ENCODE measurements at places on chromosomes 5 and 9.

DNA sequence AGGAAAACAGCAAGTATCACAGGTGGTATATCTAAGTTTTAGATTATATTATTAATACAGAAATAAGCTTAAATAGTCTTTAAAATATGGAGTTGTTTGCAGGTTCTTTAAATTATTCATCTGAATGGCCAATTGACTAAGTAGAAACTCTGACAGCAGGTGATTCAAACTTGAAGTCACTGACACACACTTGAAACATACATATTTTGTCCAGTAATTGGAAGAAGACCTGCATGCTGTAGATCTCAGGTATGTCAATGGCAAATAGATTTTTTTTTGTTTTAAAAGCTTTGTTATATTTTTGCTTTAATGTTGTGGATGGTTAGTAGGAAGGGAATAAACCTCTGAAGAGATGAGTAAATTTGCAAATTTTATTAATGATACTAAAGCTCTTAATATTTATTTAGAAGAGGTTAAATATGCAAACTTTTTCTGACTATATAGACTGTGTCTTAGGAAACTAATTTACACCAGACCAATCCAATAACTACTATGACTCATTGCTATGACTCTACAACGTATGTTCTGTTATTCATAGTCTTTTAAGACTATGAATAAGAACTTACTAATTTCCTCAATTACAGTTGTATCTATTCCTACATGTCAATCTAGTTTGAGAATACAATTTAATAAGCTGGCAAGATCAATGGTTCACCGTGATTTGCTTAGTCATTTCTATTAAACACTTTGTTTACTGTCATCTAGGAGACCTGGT, 53.9 kb upstream of the RORB start:
- DNase-seq: peak; percentile 8

- no peak for DNase-seq
These were observed 69.3 kb downstream of the COL5A1 start for GRCh38 chr9:134710901-134711300.

GRCh38 chr5:10454591-10455276, 13.1 kb downstream of the ROPN1L start:
- DNase-seq: no peak

GRCh38 chr9:125296843-125297372, 35.3 kb downstream of the GAPVD1 start:
- no peak for DNase-seq

- no peak for DNase-seq
These were observed 1727.2 kb downstream of the MAT2B start for GRCh38 chr5:165232509-165233028.

GRCh38 chr9:16425562-16426231, 444.8 kb downstream of the BNC2 start:
- peak; percentile 51 for DNase-seq

GRCh38 chr5:135356522-135357318, 42.3 kb downstream of the MACROH2A1 start:
- no peak for DNase-seq

DNA sequence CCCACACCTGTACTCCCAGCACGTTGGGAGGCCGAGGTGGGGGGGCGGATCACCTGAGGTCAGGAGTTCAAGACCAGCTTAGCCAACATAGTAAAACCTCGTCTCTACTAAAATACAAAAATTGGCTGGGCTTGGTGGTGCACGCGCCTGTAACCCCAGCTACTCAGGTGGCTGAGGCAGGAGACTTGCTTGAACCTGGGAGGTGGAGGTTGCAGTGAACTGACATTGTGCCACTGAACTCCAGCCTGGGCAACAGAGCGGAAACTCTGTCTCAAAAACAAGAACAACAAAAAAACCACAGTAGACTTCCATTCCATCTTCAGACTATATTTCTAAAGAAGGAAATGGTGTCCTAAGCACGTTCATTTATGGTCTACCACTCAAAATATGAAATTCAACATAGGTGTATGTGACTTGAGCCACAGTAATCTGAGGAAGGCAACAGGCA, 14.2 kb upstream of the SERINC5 start:
- no peak for DNase-seq

DNA sequence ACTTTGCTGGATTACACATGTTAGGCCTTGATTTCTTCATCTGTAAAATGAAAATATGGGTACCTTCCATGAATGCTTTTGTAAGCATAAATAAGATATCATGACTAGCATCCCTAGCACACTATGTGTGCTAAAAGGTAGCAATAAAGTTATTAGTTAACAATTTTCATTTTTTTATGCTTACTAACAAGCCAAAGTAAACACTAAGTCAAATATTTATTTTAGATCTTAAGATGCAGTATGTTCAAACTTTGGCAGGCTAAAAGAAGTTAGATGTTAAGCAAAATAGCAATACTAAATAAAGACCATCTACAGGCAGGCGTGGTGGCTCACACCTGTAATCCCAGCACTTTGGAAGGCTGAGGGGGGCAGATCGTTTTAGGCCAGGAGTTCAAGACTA, 169.1 kb downstream of the BNC2 start:
- DNase-seq: no peak

- DNase-seq: no peak
These were observed 1.1 kb upstream of the SMC2 start for GRCh38 chr9:104092875-104093600.

DNA sequence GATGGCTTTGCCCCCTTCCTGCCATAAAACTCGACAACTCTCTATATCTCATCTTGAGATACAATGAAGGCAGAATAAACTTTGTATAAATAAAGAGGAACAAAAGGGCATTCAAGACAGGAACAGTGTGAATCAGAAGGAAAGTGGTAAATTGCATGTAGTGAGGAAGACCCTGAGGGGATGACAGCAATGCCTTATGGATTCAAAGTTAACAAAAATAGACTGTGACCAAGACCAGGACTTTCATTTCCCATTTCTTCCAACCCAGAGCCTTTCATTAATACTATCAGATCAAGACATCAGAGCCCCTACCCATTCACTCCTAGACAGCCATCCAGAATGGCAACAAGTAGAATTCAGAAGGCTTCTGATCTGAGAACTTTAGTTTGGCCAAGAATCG, 46.4 kb upstream of the ZNF462 start:
- DNase-seq: no peak

DNA sequence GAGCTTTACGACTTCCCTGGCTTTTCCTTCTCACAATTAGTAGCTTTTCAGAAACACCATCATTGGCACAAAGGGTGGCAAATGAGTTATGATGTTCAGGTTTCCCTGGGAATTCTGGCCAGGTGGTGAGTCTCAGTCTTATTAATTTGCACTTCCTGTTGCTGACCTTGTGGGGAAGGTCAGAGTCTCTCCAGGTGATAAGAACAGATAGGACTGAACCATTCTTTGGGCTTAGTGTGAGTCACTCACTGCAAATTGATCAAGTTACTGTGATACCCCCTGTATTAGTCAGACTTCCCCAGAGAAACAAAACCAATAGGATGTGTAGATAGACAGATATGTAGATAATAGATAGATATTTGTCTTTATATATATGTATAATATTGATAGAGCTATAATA, 53.8 kb upstream of the RANBP3L start:
- DNase-seq: no peak

DNA sequence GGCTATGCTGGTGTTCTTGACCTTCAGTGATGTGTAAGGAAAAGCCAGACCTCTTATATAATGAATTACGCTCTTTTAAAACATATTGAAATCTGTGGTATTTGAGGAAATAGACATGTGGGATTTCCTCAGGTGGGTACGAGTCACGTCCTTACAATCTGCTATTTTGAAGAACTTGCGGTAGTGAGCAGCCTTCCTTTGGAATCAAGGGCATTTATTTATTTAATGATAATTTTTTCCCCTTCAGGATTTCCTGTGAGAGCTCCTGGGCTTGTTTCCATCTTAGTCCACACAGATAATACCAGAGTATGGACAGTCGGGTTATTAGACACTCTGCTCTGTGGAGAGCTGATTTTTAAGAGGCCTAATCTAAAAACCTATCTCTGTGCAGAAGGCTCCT, 167.9 kb downstream of the ARHGEF28 start:
- DNase-seq: no peak

DNA sequence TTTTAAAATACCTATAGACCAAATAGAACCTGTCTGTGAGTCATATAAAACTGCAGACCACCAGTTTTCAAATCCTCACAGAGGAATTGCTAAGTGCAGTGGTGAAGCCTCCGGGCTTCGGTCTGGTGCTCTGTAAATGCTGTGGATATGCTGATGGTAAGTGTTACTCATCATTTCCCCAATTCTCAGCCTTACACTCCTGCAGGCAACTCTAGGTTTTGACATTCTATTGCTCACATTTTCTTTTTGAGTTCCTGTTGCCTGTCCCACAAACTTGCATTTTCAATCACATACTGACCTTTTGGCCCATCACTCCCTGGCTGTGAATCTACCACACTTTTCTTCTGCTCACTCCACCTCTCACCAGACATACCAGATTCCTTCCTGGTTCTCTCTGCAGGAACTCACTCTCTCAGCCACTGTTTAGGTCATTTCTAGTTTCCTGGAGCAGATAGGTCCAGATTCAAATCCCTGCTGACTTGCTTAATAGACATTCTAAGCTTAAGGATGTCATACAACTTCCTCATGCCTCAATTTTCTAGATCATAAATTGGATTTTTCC, 192.9 kb downstream of the RAB3C start:
- no peak for DNase-seq

- DNase-seq: peak; percentile 48
These were observed 163.8 kb downstream of the SEC61B start for GRCh38 chr9:99385814-99386279.

- no peak for DNase-seq
These were observed 2.1 kb upstream of the UIMC1 start for GRCh38 chr5:177008716-177009115.

- DNase-seq: no peak
These were observed 57.5 kb upstream of the PAPPA start for GRCh38 chr9:116096046-116096445.

DNA sequence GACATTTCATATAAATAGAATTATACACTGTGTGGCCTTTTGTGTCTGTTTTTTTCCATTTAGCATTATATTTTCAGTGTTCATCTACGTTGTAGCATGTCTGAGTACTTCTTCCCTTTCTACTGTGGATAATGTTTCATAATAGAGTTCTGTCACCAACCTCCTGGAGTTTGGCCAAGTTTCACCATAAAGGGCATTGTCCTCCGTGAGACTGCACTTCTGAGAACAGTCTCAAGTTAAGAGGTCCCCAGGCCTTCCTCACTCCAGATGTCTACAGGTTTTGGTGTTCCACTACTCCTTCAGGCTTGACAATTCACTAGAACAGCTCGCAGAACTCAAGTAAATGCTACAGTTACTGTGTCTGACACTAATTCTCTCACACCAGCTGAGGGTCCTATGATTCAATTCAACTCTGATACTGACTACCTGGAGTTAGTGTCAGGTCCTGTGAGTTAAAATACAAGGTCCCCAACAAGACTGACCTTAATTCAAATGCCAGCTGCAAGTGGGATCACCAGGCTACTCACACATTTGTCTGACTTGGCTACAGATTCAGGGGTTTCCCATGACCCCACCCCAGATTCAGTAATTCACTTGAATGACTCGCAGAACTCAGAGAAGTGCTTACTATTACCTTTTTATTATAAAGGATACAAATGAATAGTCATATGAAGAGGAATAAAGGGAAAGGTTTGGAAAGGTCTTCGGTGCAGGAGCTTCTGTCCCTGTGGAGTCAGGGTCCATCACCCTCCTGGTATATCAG, 31.1 kb downstream of the SLC35A4 start:
- DNase-seq: no peak

DNA sequence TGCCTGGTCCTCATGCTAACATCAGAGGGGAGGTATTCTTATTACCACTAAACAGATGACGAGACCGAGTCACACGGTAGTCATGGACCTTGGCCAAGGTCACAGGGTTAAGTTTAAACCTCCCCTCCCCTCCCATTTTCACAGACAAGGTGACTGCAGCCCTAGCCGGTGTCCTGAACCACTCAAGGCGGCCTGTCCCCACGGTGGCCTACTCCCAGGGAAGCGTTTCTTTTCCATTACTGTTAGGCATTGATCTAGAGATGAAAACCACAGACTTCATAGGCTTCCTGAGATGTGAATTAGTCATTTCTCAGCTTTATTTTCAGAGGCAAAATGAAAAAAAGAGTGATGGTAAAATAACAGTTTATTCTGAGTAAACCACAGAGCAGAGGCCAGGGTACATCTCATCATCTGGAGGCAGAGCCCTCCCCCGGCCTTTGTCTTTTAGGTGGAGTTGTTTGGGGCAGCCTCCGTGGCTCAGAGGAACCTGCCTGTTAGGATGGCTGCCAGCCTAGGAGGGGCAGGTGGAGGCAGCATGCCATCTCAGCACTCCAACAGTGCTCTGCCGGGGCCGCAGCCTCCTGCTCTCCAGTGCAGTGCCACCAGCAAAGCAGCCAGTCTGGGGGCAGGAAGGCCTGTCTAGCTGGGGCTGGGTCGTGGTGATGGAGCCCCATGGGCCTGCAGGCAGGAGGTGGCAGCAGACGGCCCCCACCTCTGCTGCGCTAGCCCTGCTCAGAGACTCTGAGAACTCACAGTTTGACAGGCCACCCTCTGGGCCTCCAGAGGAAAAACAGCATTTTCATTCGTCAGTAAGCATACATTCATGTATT, 71.2 kb downstream of the RAPGEF1 start:
- DNase-seq: peak; percentile 42

GRCh38 chr5:169970339-169970738, 10.0 kb downstream of the INSYN2B start:
- DNase-seq: no peak

- DNase-seq: peak; percentile 5
These were observed 111.2 kb downstream of the UNC13B start for GRCh38 chr9:35272989-35273388.

- DNase-seq: no peak
These were observed 126.9 kb downstream of the RGS3 start for GRCh38 chr9:113590389-113590788.

GRCh38 chr5:157608972-157609565, 33.5 kb upstream of the ADAM19 start:
- DNase-seq: no peak

- no peak for DNase-seq
These were observed 605.1 kb upstream of the DAB2 start for GRCh38 chr5:40029711-40030495.

DNA sequence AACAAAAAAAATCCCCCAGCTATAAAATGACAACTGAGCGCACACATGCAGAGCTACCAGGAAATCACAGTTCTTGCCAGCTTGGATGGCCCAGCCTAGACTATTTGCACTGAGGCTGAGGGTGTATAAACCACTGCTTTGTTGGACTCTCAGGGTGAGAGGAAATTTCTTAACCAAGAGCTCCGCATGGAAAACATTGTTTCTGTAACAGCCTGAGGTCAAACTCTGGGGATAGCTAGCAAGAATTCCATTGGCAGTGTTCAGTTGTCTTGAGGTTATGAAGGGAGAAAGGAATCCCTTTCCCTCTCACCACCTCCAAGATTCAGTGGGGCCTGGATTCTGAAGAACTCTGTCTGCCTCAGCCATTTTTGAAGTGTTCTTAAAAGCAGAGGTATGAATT, 360.0 kb downstream of the OSTF1 start:
- DNase-seq: peak; percentile 1
